ENCODE measurements at places on chromosomes 1 and 21.

- no peak for DNase-seq
Measured at GRCh38 chr1:12424793-12425192, 193.2 kb downstream of the DHRS3 start.

DNA sequence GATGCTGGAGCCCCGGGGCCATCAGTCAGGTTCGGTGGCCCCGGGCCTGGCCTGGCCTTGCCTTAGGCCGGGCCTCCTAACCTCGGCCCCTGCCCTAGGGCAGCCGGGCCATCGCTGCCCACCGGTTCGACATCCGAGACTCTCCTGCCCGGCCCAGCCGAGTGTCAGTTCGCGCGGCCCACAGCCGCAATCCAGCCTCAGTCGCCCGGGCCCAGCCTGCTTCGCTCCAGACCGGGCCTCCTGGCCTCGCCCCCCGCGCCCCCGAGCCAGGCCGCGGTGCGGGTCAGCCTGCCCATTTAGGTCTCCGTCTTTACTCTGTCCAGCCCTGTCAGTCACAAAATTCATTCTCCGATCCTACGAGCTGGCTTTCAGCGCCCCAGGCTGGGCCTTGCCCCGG is 777 bp downstream of the LRRC41 start:
- DNase-seq: peak; percentile 41

- peak; percentile 36 for DNase-seq
Measured at GRCh38 chr21:43976661-43977060, 35.4 kb upstream of the TRAPPC10 start.

DNA sequence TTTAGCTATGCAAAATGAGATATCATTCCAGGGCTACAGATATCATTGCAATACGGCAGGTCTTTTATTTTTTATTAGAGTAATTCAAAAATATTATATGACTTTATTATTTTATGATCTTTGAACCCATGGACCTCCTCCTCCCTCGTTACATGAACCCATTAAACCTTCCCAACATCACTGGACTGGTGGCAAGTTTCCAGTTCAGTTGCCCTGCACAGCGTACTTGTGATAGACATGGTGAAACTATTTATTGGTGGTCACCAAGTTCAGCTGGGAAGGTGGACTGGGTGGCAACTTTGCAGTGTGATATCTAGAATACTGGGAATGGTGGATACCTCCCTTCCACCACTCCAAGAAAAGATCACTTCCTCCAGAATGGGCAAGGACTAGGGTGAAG is 52.5 kb downstream of the SLC30A10 start:
- DNase-seq: no peak

DNA sequence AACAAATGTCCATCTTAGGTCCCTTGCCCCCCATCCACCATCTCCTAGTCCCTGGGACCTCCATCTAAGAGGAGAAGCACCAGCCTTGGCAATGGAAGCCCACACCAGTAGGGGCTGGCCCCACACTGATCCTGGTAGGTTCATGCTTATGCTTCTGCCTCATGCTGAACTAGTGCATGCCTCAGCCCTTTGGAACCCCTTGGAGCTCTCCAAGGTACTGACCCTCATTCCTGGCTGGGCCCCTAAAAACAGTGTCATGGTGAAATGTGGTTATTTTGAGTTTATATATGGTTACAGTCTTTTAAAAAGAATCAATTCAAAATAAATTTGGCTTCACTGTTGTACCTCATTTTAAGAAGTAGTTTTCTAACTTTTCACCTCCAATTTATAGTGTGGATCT is 108.3 kb downstream of the HIVEP3 start:
- peak; percentile 63 for DNase-seq

DNA sequence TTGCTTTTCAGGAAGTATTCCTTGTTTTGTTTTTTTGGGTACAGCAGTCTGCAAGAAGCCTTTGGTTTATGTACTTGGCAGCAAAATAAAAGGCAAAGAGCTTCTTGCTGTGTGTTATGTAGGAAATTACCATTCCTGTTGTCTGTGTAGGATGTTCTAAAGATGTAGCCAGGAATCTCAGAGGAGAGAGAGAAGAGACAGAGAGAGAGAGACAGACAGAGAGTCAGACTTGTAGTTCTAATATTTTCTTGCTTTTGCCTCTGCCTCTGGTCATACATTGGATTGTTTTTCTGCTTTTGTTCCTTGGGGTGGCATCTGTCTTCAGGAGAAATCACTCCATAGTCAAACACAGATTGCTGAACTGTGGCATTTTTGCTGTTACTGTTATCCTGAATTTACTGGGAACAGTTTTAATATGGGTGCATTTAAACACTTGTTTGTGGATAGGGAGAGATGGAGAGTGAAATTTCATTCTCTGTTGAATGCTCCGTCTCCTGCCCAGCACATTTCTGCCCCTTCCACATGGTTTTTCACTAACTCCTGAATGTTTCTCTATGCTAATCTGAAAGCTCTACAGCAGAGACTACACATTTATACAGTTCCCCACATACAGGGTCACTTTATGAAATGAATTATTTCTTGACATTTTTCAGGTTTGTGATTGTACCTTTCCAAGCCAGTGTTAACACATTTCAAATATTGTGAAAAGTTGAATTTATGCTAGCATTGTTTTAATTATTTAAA is 49.8 kb downstream of the POU2F1 start:
- DNase-seq: no peak

GRCh38 chr1:165855010-165855838 is 27.8 kb downstream of the UCK2 start:
- no peak for DNase-seq

Data from fibroblast of skin of back (primary cell).